ENCODE measurements at places on chromosomes 1 and 21.

DNA sequence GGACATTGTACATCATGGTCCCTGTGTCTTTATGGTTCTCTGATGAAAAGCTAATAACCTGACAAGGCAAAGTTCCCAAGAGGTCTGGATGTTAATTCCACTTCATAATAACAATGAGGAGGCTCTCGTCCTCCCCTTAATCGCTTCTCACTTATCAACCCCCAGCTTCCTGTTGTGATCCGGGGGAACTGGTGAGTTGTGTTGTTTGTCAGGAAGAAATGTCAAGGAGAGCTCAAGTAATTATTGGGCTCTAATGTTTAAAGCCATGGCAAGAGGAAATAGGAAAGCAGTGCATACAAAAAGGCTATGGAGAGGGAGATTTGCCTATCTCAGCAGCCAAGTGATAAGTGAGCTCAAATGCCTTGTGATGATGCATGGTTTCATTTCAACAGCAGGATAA is 42.8 kb upstream of the RASAL2 start:
- DNase-seq: no peak

- DNase-seq: no peak
These were observed 12.3 kb upstream of the C4BPB start for GRCh38 chr1:207076181-207076955.

DNA sequence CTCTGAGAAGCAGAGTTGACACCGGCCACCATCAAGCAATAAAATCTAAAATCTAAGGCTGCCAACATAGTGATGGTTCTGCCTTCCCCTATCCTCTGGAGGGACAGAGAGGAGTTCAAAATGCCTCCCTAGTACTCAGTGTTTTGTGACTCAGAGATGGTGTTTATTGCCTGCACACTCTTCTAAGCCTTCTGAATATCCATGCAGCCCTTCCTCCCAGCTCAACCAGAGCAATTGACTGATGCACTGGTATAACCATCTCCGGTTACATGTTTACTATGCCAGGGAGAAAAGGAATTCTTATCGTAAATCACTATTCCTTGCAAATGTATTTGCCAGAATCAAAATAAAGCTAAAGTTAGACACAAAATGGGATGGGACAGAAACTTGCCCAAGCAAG is 132.9 kb upstream of the RAB4A start:
- DNase-seq: no peak

GRCh38 chr1:22105611-22106207 is 37.2 kb downstream of the WNT4 start:
- no peak for DNase-seq

DNA sequence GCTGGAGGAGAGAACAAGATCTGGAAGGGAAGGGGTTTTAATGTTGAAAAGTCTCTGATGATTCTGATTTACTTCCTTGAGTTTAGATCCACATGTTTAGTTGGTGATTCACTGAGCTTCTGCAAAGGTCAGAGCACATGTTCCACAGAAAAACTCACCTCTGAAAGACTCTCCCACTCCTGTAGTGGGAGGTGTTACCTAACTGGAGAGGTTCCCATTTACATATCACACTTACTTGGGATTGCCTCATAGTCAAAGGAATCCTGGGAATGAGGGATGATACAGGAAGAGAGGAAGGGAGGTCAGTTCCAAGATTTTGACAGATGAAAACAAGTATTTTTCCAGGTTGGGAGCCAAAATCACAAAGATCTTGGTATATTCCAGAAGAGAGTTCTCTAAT is 2.7 kb upstream of the NTNG1 start:
- no peak for DNase-seq

DNA sequence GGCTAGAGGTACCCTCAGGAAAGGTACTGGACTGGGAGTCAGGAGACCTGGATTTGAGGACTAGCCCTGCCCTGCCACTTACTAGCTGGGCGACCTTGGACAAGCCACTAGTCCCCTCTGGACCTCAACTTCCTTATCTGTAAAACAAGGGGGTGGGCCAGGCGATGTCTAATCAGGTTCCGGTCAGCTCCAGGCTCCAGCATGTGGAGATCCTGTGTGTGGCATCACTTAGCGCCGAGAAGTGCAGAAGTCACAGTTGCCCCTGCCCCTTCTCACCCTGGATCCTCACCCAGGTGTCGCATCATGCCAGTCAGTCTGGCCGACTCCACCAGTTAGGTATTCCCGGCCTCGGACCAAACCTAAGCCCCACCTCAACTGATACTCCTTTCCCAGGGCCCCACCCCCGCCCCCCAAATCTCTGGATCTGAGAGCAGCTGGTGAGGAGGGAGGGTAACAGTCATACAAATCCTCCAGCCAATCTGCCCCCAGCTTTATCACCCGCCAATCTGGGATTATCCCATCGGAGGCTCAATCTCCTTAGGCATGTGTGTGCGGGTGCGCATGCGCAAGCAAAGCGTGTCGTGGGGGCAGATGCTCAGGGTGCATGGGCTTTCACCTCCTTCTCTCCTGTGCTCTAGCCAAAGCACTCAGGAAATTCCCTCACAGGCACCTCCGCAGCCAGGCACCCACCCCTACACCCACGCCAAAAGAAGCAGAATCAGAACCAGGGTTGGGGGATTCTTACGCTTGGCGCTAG is 5.4 kb downstream of the CELF3 start:
- DNase-seq: no peak

DNA sequence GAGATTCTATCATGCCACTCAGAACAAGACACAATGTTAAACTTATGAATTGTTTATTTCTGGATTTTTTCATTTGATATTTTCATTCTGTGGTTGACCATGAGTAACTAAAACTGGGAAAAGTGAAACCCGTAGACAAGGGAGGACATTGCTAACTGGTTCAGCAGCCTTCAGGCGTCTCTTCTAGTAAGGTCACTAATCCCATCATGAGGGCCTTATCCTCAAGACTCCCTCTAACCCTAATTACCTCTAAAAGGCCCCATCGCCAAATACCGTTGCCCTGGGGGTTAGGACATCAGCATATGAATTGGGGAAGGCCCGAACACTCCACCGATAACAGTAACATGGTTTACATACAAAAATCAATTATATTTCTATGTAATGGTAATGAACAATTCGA is 247.6 kb downstream of the TM2D1 start:
- no peak for DNase-seq

GRCh38 chr1:209162651-209163050 is 420.9 kb upstream of the CAMK1G start:
- no peak for DNase-seq

- DNase-seq: peak; percentile 39
These were observed 741 bp downstream of the RGS2 start for GRCh38 chr1:192809307-192810252.

DNA sequence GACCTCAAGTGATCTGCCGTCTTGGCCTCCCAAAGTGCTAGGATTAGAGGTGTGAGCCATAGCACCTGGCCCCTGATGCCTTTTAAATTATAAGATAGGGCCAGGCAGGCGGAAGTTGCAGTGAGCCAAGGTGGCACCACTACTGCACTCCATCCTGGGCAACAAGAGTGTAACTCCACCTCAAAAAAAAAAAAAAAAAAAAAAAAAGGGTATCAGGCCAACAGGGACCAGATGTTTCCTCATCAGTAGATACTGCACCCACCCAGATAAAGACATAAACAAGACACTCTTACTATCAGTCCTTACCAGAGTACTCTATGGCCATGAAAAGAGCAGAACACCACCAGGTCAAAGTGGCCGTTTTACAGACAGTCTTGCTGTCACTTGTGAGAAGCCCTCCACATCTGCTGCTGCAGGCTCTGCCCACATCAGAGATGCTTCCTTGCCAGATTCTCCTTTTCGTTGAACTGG is 3.3 kb downstream of the C21orf58 start:
- DNase-seq: no peak

GRCh38 chr1:234639961-234640360 is 30.0 kb upstream of the IRF2BP2 start:
- DNase-seq: no peak

- DNase-seq: no peak
These were observed 615.4 kb downstream of the KIF26B start for GRCh38 chr1:245770156-245770555.

GRCh38 chr21:36487641-36488307 is 7.9 kb upstream of the CLDN14 start:
- DNase-seq: no peak

DNA sequence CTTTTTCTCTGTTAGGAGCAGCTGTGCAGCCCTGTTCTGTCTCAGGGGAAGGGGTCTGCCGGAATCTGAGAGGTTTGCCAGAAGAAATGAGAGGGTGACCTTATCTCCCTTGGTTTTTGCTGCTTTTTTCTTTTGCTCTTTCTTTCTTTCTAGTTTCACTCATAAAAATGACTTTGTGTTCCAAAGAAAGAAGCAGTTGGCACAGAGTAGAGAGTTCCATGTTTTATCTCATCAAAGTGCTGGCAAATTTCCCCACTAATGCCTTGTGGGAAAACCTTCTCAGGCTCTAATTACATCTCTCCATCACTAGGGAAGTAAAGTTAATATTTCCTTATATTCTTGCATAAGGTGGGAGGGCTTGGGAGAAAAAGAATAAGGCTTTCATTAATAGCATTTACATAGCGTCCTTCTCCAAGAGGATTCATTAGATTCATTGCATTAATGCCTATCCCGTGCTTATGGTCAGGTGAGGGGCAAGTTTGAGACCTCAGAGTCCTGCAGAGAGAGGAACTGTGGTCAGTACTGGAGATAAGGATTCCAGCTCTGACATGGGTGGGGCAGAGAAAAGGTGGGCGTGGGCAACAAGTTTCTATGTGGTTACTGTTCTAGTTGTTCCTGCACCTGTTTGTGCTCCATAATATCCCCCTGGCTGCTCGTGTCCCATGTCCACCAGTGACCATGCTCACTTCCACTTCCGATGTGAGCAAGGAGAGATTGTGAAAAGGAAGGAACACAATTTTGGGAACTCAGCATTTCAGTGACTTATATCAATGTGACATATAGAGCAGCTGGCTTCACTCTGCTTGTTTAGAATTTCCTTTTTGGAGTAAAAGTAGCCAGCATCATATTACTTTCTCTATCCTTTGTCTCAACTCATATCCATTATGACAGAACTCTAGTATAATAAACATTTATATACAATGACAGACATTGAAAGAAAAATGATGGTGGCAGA is 79.5 kb downstream of the DISC1 start:
- no peak for DNase-seq

Data from stimulated activated naive CD4-positive, alpha-beta T cell (primary cell).